NAMALWA (cell line): ENCODE measurements at places on chromosomes 13 and 19.

GRCh38 chr13:20567881-20568528 is 1.0 kb downstream of the IFT88 start:
- DNase-seq: no peak

GRCh38 chr13:99269627-99270241 is 11.6 kb upstream of the GPR18 start:
- peak; percentile 87 for DNase-seq

DNA sequence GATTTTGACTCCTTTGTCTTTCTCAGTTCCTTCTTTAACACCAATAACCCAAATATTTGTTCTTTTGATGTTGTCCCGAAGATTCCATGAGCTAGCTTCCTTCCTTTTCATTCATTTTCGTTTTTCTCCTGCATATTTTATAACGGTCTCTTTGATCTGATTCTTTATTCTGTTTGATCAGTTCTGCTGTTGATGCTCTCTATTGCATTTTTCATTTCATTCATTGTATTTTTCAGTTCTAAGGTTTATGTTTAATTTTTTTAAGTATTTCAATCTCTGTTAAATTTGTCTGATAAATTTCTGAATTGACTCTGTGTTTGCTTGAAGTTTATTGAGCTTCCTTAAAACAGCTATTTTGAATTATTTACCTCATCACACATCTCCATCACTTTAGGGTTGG is 68.4 kb upstream of the LRCH1 start:
- no peak for DNase-seq

DNA sequence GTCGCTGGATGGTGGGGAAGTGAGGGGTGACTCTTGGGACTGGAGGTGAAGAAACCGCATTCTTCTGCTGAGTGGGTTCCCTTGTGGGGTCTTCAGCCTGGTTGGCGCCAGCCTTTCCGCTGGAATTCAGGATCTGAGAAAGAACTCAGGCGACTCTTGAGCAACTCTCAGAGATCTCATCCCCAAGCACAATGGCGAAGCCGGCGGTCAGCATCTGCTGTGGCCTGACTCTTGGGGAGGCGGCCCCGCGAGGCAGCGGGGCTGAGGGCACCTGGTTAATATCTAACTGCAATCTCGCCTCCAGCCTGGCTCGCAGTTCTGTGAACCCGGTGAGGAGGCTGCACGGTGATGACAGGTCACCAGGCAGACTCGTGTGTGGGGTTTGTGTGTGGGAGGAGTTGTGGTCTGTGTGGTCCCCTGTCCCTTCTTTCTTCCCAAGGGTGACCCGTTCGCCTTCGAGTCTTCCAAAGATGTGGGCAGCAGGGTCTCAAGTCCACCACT is 883 bp downstream of the ZNF441 start:
- DNase-seq: peak; percentile 25

- no peak for DNase-seq
Observed at GRCh38 chr13:66214467-66214866, 1015.7 kb downstream of the PCDH9 start.

GRCh38 chr13:114054264-114054663 is 78.2 kb downstream of the RASA3 start:
- DNase-seq: no peak

DNA sequence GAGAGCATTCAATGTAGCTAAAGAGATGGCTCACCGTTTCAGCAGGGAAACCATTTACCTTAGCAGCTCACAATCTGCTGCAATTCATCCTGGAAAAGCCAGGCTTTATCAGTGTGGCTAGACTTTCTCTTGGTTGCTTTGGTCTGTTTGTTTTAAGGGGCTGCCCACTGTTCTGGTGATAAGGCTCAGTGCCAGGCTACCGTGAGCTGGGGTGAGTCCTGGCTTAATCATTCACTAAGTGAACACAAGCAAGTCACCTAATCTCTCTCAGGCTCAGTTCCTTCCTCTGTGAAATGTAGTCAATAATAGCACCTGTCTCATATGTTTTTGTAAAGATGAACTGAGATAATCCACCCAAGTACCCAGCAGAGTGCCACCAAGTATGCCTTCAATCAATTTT is 229.0 kb downstream of the TEX29 start:
- DNase-seq: no peak

DNA sequence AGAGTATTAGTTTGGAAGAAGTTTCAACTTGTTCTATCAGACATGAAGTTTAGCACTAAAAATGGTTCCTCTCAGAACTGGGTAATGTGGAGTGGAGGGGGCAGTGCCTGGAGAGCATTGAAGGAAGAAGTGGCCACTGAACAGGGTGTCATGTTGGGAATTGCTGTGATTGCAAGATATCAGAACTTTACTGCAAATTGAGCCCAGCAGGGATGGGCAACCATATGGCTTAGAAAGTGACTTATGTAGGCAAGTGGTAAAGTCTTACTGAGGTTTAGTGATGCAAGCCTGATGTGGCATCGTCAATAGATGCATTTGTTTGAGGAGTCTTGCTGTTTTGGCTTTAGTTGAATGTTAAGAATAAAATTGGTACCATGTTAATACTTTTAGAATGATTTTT is 31.7 kb downstream of the WASF3 start:
- DNase-seq: no peak

- DNase-seq: no peak
Observed at GRCh38 chr19:45402298-45403061, 2.4 kb downstream of the PPP1R13L start.

- no peak for DNase-seq
Observed at GRCh38 chr19:4277191-4277696, 1.8 kb upstream of the SHD start.

GRCh38 chr19:48443256-48443655 is 2.5 kb upstream of the GRWD1 start:
- no peak for DNase-seq

DNA sequence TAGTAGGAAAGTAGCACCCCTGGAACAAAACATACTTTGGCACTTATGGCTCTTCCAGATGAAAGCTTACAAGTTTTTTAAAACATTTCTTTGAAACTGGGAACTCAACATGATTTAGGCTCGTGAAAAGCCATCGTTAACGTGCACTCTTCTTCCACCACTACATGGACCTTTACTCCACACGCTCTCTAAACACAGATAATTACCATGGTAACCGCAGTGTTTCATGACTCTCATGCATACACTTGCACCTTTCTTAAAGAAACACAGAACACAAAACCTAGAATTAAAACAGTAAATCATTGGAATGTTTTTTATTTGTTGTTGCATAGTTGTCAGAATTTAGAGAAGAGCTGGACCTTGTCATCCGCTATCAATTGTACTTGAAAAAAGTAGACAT is 154.3 kb downstream of the FGF9 start:
- DNase-seq: no peak

DNA sequence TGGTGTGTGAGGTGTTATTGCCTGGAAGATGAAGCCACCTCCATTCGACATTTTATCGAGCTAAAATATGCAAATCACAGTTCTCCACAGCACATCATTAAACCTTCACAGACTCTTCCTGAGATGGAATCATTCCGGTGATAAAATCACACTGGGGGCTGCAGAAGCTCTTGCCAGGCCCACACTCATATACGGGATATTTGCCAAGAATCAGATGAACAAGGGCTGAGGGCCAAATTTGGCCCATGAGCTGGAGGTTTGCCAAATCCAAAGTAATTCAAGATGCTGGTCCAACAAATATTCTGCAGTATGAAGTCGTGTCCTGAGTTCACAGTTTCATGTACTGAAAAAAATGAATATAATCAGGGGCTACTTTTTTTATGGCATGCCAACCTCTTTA is 16.7 kb upstream of the RXFP2 start:
- DNase-seq: no peak

GRCh38 chr19:17510220-17510993 is 1.0 kb upstream of the PGLS start:
- no peak for DNase-seq

DNA sequence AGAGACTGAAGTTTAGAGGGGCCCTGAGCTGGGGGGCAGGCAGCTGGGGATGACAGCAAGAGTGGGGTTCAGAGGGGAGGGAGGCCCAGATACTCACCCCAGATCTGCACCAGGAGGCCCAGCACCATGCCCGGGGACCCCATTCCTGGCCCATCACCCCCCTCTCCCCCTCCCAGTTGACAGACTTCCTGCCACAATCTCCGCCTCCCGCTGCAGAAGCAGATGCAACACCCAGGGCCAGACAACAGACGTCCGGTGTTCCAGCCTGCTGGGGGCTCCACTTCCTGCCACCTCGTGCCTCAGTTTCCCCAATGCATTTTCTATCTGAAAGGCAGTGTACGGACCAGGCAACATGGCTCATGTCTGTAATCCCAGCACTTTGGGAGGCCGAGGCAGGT is at the start of gene TMIGD2:
Gene TMIGD2 (minus strand): TSS at position 147 of the 398 bp plus-strand sequence. CDS start 4 bp downstream, at position 143.
- no peak for DNase-seq

DNA sequence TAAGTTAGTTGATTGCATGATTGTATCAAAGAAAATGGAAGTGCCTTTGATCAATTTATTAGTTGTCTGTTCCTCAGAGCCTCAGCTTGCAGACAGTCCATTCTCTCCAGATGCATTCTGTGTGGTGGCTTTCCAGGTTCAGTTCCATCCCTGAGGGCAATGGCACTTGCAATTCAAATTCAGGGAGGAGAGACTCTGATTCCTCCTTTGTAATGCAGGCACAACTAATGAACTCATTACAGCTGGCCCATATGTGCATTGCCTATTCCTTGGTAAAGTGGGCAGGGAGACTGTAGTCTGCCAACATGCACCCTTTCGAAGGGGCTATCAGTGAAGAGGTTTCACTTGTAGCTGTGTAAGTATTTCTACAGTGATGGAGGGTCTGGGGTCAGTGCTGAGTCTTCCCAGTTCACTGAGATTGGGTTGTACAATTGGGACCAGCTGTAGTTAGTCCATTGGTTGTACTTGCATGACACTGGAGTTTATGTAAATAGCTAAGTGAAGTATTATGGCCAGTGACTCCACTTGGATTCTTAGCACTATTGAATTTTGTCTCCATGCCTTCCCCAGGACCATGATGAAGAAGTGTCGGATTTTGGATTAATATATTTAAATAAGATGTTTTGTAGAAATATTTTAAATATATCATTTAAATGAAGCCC is 401.7 kb downstream of the GPC6 start:
- DNase-seq: no peak

DNA sequence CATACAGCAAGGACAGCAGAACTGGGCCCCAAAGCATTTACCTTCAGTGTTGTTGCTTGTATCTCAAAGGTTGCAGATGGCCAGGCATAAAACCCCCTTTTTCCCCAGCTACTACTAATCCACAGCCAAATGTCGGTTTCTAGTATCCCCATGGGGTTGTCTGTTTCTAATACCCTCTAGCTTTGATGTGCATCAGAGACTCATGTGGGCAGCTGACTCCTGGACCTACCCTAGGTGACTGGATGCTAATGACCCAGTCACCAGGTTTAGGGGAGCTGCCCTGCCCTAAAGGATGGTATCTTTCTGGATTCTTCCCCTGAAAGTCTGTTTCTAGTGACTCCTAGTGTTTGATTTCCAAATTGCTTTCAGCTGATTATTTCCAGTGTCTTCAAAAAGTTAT is 23.9 kb downstream of the TJP3 start:
- DNase-seq: peak; percentile 35
